ENCODE measurements at places on chromosomes 3 and 15.
A peak's percentile ranks its signal among the peaks of the same experiment; 100 is the strongest.

DNA sequence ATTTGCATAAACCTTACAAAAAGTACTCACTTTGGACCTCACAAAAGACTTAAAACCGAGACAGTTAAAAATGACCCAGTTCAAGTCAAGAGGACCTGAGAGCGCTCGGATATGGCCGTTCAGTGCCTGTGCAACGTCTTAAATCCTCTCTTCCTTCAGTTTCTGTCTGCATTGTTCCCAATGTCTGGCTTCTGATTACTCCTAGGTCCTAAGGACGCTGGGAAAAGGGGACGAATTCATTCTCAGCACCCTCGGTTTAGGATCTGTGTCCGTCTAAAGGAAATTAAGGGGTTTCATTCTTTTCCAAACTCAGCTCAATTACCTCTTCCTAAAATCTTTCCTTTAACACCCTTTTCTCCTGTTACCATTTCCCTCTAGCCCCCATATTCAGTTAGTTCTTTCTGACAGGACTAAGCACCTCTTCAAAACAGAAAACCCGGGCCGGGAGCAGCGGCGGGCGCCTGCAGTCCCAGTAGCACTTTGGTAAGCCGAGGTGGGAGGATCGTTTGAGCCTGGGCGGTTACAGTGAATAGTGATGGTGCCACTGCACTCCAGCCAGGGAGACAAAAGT is 970 bp downstream of the DPPA4 start:
- peak; percentile 9 for DNase-seq

DNA sequence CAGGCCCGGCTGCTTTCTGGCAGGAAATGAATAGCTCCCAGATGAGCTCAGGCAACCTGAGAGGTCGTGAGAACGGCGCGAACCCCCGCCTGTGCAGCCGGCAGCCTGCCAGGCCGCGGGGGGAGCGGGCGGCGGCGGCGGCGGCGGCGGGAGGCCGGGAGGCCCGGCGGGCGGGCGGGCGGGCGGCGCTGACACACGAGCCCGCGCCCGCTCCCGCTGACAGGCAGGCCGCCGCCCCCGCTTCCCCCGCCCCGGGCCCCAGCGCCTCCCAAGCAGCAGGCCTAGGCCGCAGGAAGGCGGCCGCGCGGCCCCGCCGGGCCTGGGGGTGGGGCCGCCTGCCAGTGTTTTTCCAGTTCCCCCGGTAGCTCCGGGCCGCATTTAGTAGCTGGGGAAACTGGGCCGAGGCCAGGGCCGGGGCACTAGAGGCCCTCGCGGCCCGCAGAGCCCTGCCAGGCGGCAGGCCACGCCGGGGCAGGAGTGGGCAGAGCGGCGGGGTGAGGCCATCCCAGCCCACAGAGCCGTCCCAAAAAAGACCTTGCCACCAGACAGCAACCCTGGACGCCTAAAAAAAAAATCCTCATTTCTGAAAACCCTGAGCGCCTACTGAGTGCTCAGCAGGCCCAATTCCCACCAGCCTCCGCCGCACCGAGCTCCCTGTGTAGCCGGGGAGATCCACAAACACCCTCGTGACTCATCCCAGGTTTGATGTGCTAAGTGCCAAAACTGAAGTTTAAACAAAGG is 5.6 kb downstream of the HES1 start:
- DNase-seq = peak; percentile 66

DNA sequence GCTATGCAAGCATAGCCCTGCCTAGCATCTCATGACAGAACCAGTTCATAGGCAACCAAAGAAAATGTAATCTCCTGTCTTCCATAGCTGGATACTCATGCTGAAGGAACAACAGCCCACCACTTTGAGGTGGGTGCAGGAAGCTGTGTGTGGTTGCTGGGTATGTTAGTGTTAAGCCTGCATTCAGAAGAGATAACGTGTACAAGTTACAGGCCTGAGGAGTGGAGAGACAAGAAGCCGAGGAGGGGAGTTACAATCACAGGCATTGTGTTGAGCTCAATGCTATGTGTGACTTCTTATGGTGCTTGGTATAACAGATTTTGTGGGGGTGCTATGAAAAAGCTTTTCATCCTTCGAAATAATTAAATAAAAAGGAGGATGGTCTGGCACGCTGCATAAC is 42.8 kb upstream of the SECISBP2L start:
- no peak for DNase-seq

GRCh38 chr15:88603885-88604284 is 17.3 kb upstream of the AEN start:
- DNase-seq = no peak

- DNase-seq = peak; percentile 57
These were observed 10.6 kb upstream of the PARL start for GRCh38 chr3:183895296-183895695.

DNA sequence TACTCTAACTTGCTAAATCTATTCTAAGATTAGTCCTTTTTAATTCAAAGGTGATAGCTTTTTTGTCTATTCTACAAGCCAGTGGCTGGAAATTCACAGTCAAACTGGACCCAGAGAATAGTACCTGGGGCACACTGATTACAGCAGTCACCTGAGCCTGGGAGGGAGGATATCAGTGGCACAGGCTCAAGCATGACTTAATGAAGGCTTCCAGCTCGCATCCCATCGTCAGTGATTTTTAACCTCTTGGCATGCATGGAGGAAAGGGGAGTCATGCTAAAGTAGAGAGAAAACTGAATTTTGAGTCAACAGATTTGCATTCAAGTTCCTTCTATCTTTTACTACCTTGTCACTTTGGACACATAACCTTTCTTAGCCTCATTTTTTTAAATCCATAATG is 24.8 kb downstream of the GOLIM4 start:
- DNase-seq = no peak

GRCh38 chr15:40430271-40430805 is 10.4 kb upstream of the BAHD1 start:
- no peak for DNase-seq

- DNase-seq = no peak
These were observed 8.2 kb downstream of the TKT start for GRCh38 chr3:53247619-53248018.

DNA sequence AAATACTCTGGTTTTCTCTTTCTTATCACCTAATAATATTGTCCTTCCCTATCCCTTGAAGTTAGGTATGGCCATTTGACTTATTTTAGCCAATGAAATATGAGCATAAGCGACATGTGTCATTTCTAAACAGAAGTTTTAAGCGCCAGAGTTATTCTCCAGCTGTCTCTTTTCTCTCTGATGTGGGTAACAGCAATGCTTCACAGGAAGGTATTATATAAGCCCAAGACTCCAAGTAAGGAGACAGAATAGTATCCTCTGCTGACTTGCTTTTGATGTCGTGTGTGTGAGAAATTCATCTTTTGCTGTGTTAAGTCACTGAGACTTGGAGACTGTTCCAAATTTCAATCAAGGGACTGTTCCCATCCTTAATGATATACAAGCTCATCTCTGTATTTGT is 224.6 kb upstream of the NECTIN3 start:
- no peak for DNase-seq

GRCh38 chr3:169475576-169475975 is 187.9 kb downstream of the MECOM start:
- DNase-seq = no peak

GRCh38 chr3:28151608-28152228 is 89.7 kb upstream of the CMC1 start:
- peak; percentile 6 for DNase-seq

- peak; percentile 67 for DNase-seq
These were observed 59.4 kb downstream of the DAPK2 start for GRCh38 chr15:63986751-63987341.

DNA sequence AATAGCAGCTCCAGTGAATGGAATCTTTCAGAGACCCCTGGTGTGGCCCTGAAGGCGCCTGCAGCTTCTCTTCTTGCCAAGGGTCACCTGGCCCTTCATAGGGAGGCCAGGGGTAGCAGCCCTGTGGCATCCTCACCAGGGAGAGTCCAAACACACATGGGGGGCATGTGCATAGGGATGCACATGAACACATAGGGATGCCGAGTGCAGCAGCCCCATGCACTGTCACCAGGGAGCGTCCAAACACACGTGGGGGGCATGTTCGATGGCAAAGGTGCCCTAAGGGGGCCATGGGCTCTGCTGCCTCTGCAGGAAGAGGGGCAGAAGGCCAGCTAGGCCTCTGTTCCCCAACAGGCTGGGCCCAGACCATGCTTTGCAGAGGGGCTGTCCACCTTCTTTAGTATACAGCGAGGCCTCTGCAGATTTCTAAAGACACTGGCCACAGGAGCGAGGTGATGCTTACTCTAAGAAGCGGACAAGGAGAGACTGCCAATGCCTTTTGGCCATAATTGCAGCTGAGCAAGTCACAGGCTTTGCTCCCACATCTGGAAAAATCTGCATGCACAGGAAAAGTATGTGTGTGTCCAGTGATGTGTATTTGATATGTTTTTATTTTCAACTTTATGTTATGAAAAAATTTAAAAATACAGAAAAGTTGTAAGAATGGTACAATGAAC is 21.0 kb downstream of the ANAPC13 start:
- no peak for DNase-seq

GRCh38 chr15:38242055-38242454 is 10.6 kb upstream of the SPRED1 start:
- no peak for DNase-seq

GRCh38 chr3:141100531-141101320 is 49.6 kb downstream of the SPSB4 start:
- DNase-seq = no peak

GRCh38 chr3:196620684-196621083 is 18.8 kb upstream of the NRROS start:
- no peak for DNase-seq

DNA sequence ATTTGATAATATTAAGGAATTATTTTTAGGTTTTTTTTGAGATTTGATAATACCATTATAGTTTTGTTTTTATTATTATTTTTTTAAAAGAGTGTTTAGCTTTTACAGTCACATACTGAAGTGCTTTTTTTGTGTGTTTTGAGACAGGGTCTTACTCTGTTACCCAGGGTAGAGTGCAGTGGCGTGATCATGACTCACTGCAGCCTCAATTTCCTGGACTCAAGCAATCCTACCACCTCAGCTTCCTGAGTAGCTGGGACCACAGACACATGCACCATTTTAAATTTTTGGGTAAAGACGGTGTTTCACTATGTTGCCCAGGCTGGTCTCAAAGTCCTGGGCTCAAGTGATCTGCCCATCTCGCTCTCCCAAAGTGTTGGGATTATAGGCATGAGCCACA is 73.0 kb downstream of the SUMF1 start:
- DNase-seq = peak; percentile 83

DNA sequence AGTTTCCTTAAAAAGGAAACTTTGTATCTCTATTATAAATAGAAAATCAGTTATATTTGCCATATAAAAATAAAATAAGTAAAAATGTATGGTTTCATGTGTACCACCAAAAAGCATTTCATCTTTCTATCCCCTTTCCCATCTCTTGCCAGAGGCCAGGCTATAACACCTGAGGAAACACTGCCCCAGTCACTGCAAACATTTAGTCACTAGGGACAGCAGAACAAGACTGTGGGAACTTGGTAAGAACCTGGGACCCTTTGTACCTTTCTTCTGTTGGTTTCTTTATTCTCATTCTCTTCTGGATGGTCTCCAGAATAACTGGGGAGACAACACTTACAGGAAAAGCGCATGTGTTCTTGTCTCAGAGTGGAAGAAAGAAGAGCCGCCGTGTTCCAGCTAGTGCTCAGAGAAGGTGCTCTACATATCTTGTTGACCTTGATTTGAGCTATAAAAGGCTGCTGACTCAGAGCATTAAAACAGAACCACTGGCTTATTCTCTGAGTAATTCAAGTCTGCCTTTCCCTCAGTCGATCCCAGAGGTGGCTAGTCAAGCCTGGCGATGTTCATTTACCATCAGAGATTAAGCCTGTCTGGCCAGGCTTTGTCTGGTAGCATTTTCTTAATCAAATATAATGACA is 361.6 kb downstream of the RBMS3 start:
- no peak for DNase-seq

DNA sequence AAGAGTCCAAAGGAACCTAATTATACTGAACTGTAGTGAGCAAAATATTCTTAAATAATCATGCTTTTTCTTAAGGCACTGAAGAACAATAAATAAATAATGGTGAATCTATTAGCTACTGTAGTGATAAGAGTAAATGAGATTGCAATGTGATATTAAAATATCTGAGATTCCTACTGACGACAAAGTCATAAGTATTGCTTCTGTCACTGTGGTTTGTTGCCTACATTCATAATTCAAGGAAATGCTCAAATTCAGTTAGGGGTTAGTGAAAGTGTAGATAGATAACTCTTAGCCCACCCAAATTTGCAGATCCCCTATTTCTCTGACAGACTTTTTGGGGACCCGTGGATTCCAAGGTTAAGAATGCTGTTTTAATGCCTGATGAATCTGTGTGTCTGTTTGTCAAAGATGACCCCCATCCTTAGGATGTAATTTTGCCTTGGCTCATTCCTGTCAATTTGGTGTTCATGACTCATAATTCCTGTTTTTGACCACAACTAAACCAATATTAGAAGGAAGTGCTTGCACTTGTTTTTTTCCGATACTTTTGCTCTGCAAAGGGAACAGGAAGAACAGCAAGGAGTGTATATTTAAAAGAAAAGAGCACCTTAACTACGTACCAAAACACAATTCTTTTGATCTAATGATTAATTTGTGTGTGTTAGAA is 86.7 kb downstream of the MAGI1 start:
- DNase-seq = no peak

GRCh38 chr15:35665896-35666536 is 120.1 kb upstream of the DPH6 start:
- DNase-seq = no peak

DNA sequence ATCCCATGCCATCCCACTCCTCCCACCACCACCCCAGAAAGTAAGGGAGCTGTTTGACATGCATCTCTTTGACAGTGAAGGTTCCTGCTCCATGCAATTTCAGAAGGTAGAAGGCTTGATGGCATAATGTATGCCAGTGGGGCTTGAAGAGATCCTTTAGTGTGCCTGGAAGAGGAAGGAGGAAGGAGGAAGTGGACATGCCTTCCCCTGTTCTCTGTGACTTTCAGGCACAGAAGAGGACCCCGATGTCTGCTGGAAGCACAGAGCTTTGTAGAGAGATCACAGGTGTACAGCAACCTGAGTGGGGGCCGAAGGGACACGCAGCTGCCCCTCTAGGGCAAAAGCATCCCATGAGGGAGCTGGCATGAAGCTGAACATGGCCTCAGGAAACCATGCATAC is 171.6 kb downstream of the CD47 start:
- no peak for DNase-seq

GRCh38 chr3:142608631-142609030 is 12.4 kb downstream of the PLS1 start:
- no peak for DNase-seq

DNA sequence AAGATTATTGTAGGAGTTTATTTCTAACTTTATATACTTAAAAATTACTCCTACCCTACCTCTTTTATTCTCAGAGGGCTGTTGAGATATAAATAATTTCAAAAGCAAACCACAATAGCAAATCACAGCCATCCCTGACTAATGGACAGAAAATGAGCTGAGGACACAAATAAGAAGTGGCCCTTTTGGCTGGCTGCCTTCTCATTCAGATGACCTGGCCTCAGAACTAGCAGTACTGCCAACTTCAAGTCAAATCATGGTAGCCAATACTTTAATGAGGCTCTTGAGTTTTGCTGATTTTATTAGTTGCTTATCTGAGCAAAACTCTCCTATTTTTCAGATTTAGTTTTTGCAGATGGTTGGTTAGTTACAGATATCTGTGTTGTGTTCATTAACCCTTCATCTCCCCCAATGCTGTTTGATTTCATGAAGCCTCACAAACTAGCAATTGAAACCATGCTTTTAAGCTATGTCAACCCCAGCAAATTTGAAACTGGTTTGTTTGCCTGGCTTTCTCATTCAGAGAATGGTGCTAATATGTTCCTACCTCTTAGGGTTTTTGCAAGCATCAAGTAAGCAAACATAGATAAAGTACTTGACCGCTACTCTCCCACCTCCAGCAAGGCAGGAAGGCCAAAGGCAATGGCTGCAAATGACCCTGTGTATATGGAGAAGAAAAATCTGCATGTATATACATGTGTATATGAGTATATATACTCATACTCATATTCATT is 73.4 kb upstream of the HACD2 start:
- DNase-seq = no peak

Data from activated CD4-positive, alpha-beta T cell treated with anti-CD3 and anti-CD28 coated beads, Interleukin-2, Interleukin-6, amounts not matched to agents 100 ng/mL and 50 ng/mL, durations not matched to agents 16 hours and 8 hours (primary cell).